ENCODE measurements at places on chromosomes 2 and 18. TPM values are rescaled to one million over a fixed set of nuclear protein-coding genes. Genes with fewer than 3 reads are reported as not detected.

GRCh38 chr2:169106563-169107545, 37.5 kb downstream of the DHRS9 start:
- no peak for DNase-seq

GRCh38 chr18:21191596-21192307, 50.3 kb upstream of the GREB1L start:
- DNase-seq = no peak

- no peak for DNase-seq
Observed at GRCh38 chr2:66539452-66539851, 104.5 kb downstream of the MEIS1 start.

GKN2 gene
- not detected for polyA plus RNA-seq

SCYGR4 gene
- not detected for polyA plus RNA-seq

ALK gene
- 0.29 TPM for polyA plus RNA-seq

SCYGR6 gene
- polyA plus RNA-seq = not detected
